ENCODE measurements at places on chromosomes 5 and 9.
A peak's percentile ranks its signal among the peaks of the same experiment; 100 is the strongest.

DNA sequence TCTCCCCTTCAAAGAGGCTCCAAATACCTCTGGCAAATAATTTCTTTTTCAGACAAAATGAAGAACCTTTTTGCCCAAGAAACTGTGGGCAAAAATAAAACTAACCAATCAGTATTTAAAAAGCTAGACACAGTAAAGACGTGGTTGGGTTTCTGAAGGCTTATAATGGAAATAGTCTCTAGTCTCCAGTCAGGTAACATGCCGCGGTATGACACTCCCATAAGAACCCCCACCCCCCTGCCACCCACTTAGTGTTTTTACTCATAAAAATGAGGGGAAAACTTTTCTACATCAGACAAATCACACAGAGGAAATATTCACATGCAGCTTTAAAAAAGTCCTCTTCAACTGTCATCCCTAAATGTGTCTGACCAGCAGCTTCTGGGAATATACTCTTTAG lies 105.3 kb downstream of the THBS4 start:
- DNase-seq, result no peak

DNA sequence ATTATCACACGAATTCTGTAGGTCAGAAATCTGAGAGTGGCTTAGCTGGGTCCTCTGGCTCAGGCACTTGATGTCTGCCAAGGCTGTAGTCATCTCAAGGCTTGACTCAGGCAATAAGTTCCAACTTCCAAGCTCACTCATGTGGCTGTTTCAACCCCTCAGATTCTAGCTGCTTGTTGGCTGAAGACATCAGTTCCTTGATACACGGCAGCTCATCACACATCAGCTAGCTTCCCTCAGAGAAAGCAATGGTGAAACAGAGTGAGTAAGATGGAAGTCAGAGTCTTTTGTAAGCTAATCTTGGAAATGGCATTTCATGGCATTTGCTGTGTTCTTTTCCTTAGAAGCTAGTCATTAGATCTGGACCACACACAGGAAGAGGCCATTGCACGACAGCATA lies 204.2 kb upstream of the PTGER4 start:
- DNase-seq, result peak; percentile 31

DNA sequence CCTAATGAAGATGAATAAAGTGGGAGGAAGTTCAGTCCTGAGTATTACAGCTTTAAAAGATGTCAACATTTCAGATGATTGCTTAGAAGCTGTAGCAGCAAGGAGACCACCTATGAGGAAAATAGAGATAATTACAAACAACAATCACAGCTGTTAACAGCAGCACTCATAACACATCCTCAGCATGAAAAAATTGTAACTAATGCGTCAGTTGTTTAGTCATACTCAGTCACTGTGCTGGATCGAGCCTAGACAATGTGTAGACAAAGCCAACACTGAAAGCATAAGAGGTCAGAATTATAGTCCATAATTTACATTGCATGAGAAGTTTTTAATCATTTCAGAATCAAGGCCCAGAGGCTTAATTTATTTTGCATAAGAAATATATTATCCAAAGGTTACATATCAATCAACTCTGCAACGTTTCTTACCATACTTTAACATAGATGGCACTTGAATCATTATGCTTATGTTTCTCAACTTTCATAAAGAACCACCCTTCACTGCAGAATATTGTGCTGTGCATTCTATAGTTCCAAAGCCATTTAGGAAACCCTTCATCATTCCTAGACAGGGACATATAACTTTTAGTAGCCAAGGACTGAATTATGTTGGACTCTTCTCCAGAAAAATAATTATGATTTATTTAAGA lies 60.2 kb upstream of the HAPLN1 start:
- DNase-seq, result no peak

DNA sequence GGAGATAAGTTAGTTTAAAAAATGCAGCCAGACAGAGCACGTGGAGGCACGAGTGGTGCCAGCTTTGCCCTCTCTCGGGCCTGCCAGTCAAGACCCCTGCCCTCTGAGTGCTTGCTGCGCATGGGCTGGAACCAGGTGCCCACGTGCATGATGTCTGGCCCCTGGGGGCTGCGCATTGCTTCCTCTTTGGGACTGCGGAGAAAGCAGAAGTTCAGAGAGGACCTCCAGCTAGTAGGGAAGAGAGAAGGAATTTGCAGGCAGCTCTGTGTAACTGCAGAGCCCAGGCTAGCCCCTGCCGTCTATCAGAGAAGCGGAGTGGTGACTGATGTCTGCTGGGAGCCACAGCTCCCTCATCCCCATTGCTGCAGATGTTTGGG lies 9.7 kb upstream of the RNU6ATAC start:
- no peak for DNase-seq

- no peak for DNase-seq
Measured at GRCh38 chr5:155594270-155594669, 580.7 kb downstream of the KIF4B start.

- no peak for DNase-seq
Measured at GRCh38 chr9:110668570-110669167, at the start of gene MUSK. Gene MUSK (plus strand): TSS chr9:110668791. CDS start chr9:110668905, 114 bp downstream.

- DNase-seq, result peak; percentile 95
Measured at GRCh38 chr9:73219985-73220626, 68.4 kb downstream of the ANXA1 start.

GRCh38 chr5:58775701-58776262 lies 192.9 kb downstream of the RAB3C start:
- no peak for DNase-seq

DNA sequence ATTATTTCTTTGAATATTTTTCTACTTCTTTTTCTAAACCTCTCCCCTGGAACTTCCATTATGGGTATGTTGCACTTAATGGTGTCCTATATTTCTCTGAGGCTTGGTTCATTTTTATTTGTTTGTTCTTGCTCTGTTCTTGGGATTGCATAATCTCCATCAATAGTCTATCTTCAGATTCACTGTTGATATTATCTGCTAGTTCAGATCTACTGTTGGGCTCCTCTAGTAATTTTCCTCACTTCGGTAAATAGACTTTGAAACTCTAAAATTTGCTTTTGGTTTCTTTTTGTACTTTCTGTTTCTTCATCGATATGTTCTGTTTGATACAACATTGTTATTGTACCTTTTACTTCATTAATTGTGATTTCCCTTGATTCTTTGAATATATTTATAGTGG lies 76.3 kb downstream of the MTREX start:
- no peak for DNase-seq

- no peak for DNase-seq
Measured at GRCh38 chr5:178411083-178411482, 178.5 kb upstream of the PHYKPL start.

DNA sequence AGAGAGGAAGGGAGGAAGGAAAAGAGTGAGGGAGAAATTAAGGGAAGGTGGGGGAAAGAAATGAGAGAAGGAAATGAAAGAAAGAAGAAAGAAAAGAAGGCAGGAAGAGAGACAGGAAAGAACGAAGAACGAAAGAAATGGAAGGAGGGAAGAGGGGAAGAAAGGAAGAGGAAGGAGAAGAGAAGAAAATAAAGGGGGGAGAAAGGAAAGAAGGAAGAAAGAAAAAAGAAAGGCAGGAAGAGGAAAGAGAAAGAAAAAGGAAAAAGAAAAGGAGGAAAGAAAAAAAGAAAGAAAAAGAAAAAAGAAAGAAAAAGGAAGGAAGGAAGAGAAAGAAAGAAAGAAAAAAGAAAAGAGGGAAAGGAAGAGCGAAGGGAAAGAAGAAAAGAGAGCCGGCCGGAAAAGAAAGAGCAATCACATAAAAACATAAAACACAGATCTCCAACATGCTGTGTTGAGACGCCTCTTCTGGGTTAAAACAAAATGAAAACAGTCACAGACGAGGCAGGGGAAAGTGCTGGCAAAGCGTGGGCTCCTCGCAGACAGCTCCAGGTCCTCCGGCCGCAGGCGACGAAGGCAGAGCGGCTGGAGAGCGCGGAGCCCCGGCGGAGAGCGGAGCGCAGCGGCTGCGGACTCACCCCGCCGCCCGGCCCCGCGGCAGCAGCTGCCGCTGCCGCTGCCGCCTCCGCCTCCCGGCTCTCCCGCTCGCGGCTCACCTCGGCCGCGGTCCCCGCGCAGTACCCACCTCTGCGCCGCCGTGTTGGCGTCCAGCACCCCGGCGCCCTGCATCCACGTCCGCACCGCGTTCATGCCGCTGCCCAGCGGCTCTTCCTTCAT lies 896 bp downstream of the EBF1 start:
- DNase-seq, result peak; percentile 52

GRCh38 chr9:27396495-27396894 lies 99.5 kb upstream of the EQTN start:
- DNase-seq, result no peak

DNA sequence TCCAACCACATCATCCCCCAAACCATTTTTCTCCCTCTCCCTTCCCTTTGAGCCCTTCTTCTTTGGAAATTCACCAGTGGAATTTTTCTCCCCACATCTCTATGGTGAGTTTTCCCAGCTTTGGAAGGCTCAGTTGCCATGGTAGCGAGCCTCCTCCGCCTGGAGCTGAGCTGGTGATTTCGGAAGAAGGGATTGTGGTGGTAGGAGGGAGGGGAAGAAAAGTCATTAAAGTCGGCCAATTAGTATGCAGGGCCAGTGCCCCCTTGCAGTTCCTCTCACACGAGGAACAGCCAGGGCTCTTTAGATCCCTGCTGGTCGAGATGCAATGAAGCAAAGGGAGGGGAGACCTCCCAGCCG lies 322.0 kb downstream of the NTRK2 start:
- no peak for DNase-seq

GRCh38 chr9:134413890-134414623 lies 87.8 kb downstream of the RXRA start:
- peak; percentile 90 for DNase-seq

- DNase-seq, result no peak
Measured at GRCh38 chr9:96604004-96604319, 15.7 kb downstream of the CDC14B start.

- DNase-seq, result no peak
Measured at GRCh38 chr9:37520641-37521040, 34.9 kb downstream of the POLR1E start.

GRCh38 chr5:68343421-68343826 lies 127.9 kb downstream of the PIK3R1 start:
- peak; percentile 93 for DNase-seq

DNA sequence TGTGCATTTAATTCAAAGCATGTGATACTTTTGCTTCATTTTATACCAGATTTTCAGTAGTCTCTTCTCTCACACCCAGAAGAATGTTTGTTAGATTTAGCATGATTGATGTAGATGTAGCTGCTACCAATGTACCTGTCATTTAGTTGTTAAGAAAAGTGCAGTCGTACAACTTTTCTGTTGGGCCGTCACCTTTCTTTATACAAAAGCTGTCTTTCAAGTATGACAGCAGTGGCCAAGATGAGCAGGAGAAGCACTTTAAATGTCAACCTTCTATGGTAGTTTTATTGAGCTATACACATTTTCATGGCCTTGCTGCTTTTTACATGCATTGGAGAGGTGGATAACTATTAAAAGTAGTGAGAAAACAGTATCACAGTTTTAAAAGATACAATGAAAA lies 77.7 kb upstream of the PTPRD start:
- no peak for DNase-seq

DNA sequence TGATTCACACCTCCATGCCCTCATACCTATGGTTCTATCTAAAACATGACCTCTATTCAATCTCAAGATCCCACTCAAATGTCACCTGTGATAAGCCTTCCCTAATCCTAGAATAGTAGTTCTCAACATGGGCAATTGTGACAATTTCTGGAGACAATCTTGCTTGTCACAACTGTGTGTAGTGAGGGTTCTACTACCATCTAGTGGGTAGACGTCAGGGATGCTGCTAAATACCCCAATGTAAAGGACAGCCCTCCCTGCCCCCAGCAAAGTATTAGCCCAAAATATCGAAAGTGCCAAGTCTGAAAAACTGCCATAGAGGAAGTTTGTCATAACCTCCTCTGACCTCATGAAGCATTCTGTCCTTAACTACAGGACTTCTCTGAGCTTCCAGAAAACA lies 32.0 kb downstream of the TBCA start:
- DNase-seq, result no peak

GRCh38 chr5:177455036-177455660 lies 8.5 kb downstream of the PRR7 start:
- DNase-seq, result peak; percentile 81

DNA sequence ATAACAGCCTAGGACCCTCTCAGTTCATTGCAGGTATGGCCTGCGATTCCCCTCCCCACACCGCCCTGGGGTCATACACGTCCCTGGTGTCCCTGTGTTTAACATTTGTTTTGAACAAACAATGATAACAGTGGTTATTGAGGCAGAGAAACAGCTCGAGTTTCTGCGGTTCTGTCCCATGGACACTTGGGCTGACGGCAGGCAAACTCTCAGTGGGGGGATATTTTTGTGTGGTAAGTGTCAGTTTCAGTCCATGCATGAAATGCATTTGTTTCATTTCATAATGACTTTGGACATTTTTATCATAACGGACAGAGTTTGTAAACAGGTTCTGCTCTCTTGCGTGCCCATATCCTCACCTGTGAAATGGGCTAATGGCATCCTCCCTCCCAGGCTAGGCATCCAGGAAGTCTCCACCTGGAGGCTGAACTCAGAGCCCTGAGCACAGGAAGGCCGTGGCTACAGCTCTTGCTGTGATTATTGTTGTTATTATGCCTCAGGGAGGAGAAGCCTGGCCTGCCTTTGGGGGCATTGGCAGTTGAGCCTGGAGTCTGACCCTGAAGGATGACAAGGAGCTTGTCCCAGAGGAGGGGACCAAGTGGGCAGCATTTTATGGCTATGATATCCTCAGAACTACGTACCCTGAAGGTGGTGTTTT lies 190.9 kb downstream of the GADD45G start:
- no peak for DNase-seq

DNA sequence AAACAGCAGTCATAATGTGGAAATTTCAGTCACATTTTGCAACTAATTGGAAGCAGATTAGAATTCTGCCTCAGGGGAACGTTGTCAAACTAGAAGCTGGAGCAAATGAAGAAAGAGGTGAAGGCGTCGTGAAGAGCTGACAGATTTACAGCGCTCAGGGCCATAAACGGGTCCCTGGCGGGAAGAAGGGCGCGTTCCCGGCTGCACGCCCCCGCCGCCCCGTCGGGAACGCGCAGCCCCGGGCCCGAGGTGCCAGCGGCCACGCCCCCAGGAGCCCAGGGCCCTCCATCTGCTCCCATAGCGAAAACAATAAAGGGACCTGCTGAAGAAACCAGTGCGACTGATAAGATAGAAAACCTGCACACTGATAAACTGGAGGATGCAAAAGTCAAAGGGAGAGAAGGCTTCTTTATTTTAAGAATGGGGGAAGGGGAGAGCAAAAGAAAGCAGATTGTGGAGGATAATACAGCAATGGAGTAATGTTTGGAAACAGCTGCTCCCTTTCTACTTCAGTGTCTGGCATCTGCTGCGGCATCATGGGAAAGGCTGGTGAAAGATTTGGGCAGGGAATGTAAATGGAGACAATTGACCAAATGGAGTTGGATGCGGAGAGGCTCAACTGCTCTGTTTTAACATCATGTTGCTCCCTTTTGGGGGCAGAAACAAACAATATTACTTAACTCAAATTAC lies 11.1 kb downstream of the ZNF608 start:
- DNase-seq, result no peak

DNA sequence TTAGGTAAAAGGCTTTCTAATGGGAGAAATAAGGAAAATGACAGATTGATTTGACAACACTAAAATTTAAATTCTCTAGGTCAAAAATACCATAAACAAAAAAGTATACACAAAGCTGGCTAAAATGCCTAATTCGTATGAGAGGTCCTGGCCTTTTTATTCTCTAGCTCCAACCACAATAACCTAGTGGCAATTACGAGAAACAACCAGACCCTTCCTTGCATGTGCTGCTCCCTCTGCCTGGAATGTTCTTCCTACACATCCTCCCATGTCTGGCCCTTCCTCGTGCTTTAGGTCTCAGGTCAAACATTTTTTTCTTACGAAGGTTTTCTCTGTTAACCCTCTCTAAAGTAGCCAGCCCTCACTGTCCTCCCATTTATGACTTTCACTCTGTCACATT lies 176.4 kb upstream of the PLPPR1 start:
- DNase-seq, result no peak

All from epithelial cell of esophagus (primary cell).